ENCODE measurements at places on chromosomes 3 and 15. TPM values are rescaled to one million over a fixed set of nuclear protein-coding genes. Genes with fewer than 3 reads are reported as not detected.

DNA sequence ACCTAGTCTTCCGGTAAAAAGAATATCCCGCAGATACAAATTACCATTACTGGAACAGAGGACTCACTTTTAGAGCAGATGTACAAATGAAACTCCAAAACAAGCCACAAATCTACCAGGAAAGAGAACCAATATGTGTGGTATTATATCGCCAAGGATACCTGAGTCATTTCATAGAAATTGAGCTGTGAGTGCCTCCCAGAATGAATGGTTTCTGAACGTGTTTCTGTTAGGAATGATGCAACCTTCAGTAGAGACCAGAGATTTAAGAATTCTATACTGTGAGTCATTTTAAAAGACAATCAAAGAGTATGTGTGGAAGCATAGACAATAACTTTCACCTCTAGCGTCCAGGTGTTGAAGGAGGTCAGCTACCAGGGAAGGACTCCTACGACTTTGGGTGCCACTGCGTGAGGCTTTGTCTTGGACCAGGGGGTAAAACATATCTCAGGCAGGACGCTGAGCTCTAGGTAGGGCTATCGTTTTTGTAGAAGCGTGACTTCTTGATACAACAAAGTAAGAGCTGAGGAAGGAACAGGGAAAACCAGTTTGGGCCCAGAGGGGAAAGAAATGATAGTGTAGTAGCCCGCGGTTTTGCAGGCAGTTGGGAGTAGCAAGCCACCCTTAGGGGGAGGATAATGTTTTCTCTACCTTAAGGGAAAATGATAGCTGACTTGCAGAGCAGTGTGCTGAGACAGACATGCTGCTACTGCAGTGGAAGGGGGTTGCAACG, 210.4 kb downstream of the TP63 start:
- DNase-seq: no peak

- DNase-seq: no peak
Measured at GRCh38 chr15:41911691-41912345, 18.0 kb upstream of the SPTBN5 start.

Gene SPTSSB
- total RNA-seq: 1.9 TPM

DNA sequence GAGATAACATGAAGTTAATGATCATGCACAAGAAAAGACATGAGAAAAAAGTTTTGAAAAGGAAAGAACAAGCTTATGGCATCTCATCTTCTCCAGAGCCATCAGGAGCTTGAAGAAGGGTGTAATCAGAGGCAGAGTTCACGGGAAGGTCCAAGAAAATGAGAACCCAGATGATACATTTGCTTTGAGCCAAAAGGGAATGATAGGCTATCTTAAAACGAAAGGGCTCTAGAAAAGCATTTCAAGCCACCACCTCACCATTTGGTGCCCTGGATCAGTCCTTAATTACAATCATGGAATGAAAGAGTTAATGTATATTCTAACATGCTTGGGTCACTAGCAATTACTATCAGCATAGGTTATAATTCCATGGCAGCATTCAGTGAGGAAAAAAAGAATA, 781.8 kb downstream of the ROBO1 start:
- no peak for DNase-seq

DNA sequence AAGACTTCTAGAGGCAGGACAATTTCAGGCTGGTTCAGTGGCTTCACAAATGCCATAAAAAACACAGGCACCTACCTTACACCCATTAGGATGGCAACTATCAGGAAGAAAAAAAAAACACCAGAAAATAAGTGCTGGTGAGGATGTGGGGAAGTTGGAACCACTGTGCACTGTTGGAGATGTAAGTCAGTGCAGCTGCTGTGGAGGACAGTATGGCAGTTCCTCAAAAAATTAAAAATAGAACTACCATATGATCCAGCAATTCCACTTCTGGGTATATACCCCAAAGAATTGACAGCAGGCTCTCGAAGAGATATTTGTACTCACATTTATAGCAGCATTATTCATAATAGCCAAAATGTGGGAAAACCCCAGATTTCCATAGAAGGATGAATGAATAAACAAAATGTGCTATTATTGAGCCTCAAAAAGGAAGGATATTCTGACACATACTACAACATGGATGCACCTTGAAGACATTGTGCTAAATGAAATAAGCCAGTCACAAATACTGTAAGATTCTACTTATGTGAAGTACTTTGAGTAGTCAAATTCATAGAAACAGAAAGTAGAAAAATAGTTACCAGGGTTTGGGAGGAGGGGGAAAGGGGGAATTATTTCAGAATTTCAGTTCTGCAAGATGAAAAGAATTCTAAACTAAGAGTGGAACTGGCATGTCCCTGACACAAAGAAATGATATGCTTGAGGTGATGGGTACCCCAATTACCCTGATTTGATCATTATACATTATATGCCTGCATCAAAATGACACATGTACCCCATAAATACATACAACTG, 40.9 kb downstream of the NR1D2 start:
- DNase-seq: no peak

DNA sequence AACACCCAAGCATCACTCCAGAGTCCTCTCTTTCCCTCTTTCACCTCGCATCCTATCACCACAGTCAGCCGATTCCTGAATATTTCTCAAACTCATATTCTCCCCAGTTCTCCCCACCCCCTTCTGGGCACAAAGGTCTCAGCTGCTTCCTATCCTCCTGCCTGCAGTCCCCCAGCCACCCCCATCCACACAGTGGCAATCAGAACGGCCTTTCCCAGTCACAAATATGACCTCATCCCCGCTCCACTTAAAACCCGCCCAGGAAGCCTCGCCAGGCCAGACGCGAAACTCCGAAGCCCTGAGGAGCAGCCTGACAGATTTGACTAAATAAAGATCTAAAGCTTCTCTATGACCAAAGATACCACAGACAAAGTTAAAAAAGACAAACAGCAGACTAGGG, 49.9 kb upstream of the LINGO1 start:
- DNase-seq: no peak
